GDM1 (cell line): ENCODE measurements at places on chromosomes 5 and 9.

GRCh38 chr5:114192108-114192507, 169.8 kb upstream of the KCNN2 start:
- DNase-seq, result no peak

GRCh38 chr9:80175286-80176150, 603.8 kb downstream of the TLE4 start:
- DNase-seq, result no peak

DNA sequence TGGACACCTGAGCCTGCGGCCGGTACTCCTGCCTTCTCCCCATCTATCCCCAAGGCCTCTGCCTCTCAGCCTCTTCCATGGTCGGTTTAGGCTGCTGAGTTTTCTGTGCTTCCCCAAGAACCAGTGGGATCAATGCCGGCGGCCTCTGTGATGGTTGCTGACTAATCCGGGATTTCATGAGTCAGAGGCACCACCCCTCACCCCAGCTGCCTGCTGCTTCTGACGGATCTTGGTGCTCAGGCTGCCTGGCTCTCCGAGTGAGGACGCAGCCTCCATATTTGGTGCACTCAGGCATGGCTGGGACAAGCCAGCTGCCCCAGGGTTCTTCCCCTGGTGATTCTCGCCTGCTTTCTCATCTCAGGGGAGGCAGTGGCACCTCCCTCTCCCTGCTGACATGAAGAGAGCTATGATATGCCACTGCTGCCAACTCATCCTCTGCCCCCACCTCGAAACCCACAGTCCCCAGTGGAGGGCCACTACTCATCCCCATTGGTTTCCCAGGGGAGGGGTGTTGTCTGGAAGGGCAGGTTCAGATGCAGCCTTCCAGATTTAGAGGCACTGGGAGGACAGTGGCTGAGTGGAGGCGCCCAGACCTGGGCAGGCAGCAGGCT, 3.3 kb upstream of the MAN1B1 start:
- DNase-seq, result no peak

DNA sequence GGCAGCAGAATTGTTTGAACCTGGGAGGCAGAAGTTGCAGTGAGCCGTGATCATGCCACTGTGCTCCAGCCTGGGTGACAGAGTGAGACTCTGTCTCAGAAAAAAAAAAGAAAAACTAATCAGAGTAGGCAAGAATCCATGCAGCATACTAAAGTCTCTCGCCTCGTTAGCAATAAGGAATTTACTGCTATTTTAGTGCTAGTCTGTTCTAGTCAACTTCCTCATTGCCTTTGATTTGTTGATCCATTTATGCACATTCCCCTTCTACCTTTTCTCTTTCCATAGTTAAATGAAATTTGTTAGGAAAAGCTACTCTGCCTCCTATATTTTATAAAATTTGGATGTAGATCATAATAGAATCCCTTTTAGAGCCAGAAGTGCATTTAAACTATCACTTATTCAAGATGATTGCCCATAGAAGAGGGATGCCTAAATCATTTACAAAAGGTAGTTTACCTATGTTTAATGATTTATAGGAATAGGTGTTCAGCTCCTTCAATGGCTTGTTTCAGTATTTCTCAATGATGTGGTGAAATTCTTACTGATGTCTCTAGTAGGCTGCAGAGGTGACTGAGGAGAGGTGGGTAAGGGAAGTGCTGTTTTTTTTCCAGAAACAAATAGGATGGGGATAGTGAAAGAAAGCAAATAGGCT, 1.9 kb downstream of the LRRC19 start:
- DNase-seq, result no peak

DNA sequence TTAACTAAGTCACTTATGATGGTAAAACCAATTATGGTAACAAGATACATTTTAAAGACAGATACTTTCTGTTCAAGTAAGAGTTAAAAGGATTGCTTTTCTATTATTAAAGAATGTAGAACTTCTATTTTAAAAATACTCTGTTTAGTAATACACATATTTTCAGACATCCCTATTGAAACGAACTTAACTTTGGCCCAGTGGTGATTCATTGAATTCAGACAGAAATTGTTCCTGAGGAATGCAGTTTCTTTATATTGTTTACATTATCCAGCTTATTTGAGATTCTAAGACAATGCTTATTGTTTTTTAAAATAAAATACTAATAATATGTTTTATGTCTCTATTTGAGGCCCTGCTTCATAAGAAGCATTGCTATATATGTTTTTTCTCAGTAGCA, 816.4 kb downstream of the SEMA5A start:
- no peak for DNase-seq

DNA sequence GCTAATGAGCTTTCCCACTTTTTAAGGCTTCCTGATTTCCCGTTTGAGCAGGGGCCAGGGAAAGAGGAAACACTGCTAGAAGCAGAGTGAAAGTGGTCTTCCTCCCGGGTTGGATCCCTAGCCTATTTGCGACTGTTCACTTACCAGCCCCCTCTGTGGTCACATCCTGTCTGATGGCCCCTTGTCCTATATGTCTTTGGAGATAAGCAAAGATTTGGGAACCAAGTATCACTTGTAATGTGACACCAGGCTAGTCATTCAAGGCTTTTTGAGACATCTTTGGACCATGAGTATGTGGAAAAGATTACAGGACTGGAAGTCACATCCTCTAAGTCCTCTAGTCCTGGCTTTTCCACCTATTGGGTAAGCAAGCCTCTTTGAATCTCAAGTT, 6.1 kb downstream of the DNAJB5 start:
- DNase-seq, result no peak

DNA sequence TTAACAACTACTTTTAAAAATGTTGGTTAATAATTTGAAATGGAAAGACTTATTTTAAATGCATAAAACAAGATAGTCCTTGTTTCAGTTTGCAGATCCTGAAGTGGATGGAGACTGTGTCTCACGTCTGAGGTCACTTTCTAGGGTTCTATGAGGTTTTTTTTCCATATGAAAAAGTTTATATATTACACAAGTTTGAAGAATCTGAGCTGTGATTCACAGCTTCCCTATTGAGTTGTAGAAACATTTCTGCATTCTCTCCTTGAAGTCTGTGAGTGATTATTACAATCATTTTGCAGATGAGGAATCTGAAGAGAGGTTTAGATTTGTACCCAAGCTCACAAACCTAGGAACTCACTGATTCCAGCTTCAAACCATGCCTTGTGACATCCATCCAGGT, 442.5 kb upstream of the KLF4 start:
- no peak for DNase-seq

DNA sequence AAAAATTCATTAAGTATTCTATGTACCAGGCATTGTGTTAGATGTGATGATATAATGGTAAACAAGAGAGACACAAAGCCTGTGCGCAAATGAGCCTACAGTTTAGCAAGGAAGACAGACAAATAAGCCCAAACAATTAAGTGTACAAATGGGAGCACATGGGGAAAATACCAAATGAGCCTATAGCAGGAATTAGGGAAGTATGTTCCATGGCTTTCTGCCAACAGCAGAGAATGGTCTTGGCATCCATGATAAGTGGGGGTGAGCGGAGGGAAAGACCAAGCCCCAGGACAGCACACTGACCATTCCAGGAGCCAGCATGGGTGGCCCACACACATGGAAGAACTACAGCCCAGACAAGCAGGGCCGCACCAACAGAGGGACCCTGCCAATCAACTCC, 369.7 kb downstream of the DEPDC1B start:
- DNase-seq, result no peak

DNA sequence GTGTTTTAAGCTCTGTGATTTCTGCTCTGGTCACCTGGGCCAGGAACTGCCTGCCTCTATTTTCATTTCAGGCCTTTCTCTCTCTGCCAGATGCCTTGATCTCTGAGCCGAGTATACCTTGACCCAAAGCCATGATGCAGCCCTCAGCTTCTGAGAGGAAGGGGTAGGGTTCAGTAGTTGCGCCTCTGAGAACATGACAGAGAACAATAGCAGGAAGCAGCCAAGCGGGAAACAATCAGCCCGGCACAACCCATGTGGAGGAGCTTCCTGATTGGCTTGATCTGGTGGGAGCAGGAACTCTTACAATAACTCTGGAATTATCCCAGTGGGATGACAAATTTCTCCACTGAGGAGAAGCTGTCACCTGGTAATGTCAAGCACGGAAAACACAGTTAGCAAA, 127.4 kb downstream of the PALM2AKAP2 start:
- DNase-seq, result no peak

DNA sequence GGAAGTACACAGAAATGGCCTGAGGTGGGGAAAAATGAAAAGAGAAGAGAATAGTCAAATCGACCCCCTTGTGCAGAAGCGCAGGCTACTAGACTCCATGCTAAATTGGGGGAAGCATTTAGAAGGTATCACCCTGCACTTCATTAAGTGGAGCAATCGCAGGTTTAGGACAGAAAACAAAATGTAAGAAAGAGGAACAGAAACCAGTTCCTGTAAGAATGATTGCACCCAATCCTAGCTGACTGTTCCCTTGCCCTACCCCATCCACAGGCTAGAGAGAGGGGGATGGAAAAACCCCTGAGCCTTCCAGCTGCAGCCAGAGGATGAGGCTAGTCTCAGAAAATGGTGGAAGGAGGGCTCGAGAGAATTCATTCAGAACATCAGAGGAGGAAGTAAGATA, 23.9 kb upstream of the PPP1R2B start:
- no peak for DNase-seq

GRCh38 chr5:129739773-129740172, 8.1 kb upstream of the MINAR2 start:
- DNase-seq, result no peak
